Right lobe of liver (tissue), 6 donors: ENCODE measurements at places on chromosomes 6 and 20.

GRCh38 chr6:30611856-30612194, 5.2 kb downstream of the PPP1R10 start:
- DNase-seq, result no peak

- DNase-seq, result no peak
Observed at GRCh38 chr6:14002176-14002947, 77.6 kb downstream of the RNF182 start.

DNA sequence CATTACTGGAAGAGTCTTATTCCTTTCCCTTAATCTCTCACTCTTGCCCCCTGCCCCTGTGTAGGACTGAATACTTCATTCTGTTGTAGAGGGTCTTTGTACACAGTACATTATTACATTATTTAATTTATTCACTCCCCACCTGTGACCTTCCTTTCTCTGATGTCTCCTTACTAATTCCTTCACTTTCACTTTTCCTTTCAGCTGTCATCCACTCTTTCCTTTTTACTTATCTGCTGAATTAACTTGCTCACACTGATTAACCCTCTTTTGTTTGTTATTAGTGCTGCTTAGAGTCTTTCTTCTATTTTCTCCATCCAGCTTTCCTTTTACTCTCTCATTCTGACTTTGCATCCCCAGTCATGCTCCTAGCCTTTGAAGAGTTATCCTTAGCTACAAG, 6.5 kb upstream of the PGBD1 start:
- DNase-seq, result no peak

- no peak for DNase-seq
Observed at GRCh38 chr20:61350500-61351250, 98.6 kb downstream of the CDH4 start.

DNA sequence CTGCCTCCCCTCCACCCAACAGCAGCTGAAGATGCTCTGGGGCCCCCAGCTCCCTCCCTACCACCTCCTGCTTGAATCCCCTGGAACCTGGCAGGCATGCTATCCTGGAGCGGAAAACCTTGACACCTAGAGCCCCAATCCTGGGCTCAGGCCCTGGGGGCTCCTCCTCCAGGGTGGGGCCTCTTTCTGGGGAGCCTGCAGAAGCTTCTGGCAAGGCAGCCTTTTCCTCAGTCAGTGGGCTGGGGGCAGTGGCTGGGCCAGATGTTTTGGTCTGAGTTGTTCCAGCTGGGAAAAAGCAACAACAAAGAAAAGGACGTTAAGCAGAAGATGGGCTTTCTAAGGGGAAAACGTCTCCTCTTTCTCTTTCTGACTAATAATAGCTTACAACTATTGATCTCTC, 21.1 kb downstream of the KIAA1755 start:
- no peak for DNase-seq

GRCh38 chr20:35116258-35116657, 23.7 kb upstream of the TRPC4AP start:
- no peak for DNase-seq

DNA sequence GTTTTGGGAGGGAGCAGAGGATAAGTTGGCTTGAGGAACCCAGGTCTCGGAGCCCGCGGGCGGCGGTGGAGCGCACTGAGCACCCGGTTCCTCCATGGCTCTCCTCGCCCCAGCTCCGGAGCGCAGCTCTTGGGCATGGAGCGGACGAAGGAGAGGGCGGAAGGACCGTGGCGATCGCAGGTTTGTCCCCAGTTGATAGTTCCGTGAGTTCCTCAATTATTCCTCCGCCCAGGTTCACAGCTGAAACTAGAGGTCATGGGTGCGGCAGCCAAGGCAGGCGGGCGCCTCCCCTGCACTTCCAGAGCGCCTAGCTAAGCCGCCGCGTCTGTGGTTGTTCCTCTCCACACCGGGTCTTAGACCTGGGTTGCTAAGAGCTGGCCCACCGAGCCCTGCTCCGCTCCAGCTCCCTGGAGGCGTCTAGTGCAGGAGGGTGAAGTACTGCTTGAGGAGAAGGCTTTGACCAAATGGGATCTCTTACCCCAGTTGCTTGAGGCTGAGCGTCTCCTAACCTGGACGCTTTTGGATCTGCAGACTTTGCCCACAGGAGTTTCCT, at the start of gene HTR1B:
Gene HTR1B, minus strand, starts transcription at position 184 of the 553 bp plus-strand sequence. Its CDS starts 88 bp downstream, at position 96.
- no peak for DNase-seq

DNA sequence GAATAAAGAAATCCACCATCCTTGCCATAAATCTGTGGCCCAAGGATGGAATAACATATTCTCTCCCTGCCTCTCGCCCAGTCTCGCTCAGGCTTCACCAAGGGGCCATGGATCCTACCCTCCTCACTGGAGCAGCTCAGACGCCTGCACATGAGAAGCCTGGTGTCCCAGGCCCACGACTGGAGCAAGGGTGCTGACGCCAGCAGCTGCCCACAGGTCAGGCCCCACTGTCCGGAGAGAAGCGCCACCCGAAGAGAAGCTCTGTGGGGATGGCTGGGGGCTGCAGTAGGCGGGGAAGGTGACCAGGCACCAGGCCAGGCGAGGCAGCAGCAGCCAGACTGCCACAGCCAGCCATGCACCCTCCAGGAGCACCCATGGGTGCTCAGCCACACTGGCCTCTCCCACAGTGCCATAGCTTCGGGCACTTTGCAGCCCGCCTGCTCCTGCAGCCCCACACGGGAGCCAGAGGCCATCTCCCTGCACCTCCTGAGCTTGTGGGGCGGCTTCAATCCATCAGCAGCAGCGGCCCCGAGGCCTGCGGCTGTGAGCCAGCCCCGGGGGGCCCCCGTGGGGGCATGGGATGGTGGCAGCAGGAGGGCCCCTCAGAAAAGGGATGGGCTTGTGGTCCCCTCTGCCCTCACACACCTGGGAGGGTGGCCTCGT, 286.2 kb upstream of the SGK1 start:
- DNase-seq, result peak; percentile 17

GRCh38 chr20:62792182-62792939, 3.9 kb upstream of the MRGBP start:
- no peak for DNase-seq

- no peak for DNase-seq
Observed at GRCh38 chr20:21571841-21572690, 58.2 kb upstream of the NKX2-2 start.

DNA sequence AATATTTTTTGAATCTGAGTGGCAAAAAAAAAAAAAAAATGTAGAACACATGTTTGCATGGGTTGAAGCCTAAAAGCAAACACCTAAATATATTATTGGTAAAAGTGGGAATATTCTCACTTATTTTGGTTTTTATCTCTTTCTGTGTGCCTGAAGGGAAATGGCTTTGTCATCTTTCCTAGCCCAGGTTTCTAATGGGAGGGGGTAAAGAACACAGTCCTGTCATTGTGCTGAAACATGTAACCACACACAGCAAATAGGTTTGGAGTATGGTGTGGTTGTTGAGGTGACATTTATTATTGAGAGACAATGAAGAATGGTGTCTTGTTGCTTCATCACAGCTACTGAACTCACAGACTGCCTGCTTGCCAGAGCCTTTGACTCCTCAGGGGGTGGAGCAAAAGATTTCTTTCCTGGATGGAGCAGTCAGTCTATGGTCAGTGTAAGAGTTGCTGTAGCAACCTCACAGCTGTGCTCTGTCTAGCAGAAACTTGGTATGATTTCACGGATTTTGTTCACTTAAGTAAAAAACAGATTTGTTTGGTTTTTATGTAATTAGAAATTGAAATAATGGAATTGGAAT, 70.2 kb downstream of the CEP57L1 start:
- DNase-seq, result no peak

DNA sequence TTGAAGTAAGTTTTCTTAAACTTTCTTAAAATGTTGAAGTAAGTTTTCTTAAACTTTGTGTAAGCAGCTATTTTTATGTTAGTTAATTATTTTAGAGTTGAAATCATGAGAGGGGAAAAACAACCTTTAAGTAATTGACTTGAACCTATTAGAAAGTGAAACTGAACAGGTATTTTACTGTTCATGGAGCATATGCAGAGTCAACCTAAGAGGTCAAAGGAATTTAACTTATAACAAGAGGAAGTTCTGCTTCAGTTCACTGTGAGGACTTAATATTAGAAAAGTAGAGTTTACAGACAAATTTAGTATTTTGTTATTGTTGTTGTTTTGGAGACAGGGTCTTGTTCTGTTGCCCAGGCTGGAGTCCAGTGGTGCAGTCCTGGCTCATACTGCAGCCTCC, 38.0 kb downstream of the CDYL start:
- DNase-seq, result no peak

- no peak for DNase-seq
Observed at GRCh38 chr20:23776067-23776771, 25.5 kb upstream of the CST1 start.

DNA sequence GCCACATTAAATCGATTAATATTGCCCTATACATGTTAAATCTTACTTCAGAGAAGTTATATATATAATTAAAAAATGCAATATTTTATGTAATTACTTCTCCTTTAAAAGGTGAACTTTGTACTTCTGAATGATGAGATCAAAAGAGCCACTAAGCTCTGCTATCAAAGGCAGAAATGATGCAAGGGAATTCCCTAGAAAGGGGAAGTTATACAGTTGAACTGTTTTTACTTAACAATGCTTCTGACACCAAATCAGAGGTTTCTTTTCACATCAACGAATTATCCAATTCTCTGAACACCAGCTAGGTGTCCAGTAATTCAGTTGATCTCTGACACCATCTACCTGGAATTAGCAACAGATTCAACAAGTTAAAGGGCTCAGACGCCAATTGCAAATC, 319.9 kb upstream of the TSHZ2 start:
- DNase-seq, result no peak

DNA sequence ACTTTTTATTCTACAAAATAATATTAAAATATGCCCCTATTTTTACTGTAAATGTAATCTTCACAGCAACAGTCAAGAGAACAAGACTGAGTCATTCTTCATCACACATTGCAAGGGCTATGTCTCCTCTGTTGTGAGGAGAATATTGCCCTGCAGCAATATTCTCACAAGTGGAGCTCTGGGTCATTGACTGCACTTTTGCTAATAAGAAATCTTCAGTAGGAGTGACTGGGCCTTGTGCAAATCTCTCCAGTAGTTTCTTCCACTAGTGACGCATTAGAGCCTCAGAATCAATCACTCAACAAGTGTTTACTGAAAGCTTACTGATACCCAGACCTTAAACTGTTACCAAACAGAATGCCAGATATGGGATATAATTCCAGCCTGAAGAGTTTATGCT, 49.1 kb downstream of the LAMA2 start:
- DNase-seq, result no peak

DNA sequence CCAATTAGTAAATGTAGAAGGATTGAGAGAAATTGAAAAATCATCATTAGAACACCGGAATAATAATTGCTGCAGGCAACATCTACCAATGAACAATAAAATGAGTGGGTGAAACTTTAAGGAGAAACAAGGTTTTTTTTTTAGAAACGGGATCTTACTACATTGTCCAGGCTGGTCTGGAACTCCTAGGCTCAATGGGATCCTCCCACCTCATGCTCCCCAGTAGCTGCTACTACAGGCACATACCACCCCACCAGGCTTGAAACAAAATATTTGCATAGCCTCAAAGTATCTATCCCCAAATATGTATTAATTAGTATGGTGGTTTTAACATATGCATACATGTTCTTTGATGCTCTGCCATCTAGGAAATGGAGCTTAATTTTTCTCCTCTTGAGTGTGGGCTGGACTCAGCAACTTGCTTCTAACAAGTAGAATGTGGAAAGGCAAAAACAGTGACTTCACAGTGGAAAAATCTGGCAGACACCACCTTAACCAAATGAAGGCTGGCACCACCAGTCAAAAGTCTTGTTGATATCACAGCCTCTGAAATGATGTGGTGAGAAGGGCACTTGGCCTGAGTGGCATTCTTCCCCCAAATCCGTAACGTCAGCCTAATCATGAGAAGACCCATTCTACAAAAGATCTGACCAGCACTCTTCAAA, 12.1 kb downstream of the NRSN2 start:
- no peak for DNase-seq

DNA sequence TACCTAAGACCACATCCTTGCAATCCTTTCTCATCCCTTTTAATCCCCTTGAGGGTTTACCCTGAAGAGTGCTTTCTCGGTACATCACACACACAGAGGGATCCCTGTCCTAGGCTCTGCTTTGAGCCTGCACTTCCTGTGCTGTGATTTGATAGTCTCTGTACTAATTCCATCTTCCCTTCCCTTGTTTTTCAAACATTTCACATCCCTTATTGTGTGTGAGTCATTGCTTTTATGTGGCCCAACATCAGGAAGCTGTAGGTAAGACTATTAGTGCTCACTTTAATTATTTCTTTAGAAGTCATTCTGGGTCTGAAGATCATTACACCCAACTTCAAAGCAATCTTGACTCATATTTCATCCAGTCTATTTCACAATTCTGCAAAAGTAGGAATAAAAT, 57.2 kb upstream of the ANKEF1 start:
- no peak for DNase-seq

GRCh38 chr20:59581993-59582679, 22.2 kb upstream of the PHACTR3 start:
- no peak for DNase-seq

DNA sequence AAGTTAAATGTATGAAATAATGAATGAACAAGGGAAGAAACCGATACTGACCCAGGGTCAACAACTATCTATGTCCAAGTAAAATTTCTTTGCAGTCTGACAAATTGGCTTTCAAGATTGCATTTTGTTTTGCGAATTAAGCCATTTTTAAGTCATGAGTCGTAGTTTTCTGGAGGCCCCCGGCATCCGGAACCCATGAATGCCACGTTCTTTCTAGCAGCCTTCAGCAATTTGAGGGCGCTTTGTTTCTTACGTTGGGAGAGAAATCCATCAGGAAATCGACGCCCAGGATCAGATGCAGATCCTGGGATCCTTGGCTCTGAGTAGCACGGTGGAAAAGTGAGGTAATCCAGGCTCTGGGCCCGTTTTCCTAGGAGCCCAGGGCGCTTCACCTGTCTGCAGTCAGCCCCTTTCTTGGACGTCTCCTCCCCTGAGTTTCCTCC, 309 bp upstream of the ABRACL start:
- DNase-seq, result no peak

GRCh38 chr6:162618448-162619002, 109.0 kb downstream of the PRKN start:
- no peak for DNase-seq

- no peak for DNase-seq
Observed at GRCh38 chr6:89475101-89475500, 42.1 kb downstream of the ANKRD6 start.

DNA sequence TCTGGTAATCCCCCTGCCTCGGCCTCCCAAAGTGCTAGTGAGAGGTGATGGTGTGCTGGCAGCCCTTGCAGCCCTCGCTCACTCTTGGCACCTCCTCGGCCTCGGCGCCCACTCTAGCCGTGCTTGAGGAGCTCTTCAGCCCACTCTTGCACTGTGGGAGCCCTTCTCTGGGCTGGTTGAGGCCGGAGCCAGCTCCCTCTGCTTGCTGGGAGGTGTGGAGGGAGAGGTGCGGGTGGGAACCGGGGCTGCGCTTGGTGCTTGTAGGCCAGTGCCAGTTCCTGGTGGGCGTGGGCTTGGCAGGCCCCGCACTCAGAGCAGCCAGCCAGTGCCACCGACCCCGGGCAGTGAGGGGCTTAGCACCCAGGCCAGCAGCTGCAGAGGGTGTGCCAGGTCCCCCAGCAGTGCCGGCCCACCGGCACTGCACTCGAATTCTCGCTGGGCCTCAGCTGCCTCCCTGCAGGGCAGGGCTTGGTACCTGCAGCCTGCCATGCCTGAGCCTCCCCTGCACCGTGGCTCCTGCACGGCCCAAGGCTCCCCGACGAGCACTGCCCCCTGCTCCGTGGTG, 189.0 kb upstream of the ASCC3 start:
- no peak for DNase-seq

GRCh38 chr20:3318226-3318884, 79.4 kb upstream of the SLC4A11 start:
- no peak for DNase-seq
